ENCODE measurements at places on chromosomes 5 and 9.

DNA sequence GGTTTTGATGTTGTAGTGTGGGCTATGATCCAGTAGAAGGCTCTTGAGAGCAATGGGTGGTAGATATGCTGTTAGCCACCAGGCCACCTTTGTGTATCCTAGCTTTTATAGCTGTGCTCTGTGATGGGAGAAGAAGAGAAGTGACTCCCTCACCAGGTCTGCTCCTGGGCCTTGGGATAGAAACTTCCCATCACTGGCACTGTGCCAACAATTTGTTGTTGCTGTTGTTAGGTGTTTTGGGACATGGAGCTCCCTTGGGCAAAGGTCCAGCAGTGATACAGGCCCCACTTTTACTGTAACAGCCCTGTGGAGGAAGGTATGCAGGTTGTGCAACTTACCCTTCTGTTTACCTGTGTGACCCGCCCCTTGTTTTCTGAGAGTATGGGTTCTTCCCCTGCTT is 570.9 kb upstream of the GRIN3A start:
- no peak for DNase-seq

DNA sequence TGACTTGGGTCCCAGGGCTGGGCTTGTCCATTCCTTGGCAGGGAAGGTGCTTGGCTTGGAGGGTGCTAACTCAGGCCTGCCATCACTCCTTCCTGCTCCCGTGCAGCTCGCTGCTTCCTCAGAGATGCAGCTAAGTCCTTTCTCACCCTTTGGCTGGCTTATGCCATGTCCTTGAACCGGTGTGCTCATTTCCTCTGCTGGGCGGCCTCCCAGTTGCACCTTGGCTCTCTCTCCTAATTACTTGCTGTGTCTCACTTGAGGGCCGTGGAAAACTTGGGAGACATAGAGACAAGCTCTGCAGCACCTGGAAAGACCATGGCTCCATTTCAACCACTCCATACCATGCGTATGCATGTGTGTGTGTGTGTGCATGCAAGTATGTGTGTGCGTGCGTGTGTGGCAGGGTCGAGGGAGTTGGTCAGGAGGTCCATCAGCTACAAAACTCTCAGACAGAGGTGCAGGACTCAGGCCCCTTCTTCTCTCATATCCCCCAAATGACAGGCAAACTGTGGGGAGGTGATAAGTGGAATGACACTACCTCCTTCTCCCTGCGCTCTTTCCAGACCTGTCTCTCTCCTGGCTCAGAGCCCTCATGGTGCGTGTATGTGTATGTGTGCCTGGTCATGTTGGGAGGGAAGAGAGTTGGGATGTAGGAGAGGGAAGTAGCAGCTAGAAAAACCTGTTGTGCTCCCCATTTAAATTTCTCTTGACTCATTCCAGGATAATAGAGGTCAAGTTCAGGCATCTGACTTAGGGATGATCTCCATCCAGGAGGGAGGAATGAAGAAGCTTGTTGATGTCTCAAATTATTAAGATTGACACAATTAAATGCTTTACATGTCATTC is 17.6 kb upstream of the MTMR12 start:
- DNase-seq, result no peak

DNA sequence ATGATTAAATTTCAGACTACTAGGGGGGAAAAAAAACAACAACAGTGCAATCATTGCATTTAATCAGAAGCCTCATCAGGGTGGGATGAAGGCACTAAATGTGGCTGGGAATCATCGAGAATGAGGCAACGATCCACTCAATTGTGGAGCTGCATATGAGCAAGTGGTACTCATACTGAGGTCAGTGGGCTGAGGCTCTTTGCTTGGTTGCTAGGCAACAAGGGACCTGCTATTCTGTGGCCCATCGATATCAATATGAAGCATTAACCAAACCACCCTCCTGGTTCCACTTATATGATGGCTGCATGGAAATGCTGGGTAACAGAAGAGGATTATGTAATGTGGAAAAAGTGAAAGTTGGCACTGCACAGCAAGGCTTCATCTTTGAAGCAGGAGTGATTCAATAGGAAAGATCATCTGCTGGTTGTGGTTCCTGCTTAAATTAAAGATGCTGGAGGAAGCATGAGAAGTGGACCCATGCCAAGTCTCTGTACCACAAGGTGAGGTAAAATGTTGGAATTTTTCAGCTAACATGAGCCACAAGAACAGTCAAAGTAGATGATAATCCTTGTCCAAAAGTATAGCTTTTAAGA is 159.8 kb upstream of the HMHB1 start:
- no peak for DNase-seq

- no peak for DNase-seq
Observed at GRCh38 chr5:78591138-78591612, 57.4 kb downstream of the LHFPL2 start.

GRCh38 chr5:144487761-144488160 is 317.1 kb downstream of the KCTD16 start:
- DNase-seq, result no peak

DNA sequence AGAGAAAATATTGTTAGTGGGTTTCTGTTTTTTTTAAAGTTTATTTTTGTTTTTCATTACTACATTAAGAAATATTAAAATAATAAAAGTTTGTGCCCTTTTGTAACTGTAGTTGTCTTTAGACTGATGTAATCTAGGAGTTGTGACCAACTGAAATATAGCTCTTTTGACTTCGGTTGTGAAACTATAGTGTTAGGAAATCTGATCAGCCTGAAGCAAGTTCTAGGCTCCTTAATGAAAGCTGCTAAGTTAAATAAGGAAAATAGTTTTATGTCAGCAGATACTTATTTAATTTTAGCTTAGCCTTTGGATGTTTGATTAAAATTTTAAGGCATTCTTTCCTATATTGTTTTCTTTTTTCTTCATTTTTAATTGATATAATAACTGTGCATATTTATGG is 14.2 kb downstream of the AP3S1 start:
- no peak for DNase-seq

GRCh38 chr5:115859378-115859777 is 17.6 kb downstream of the AP3S1 start:
- DNase-seq, result no peak

GRCh38 chr5:129608350-129608749 is 139.5 kb upstream of the MINAR2 start:
- no peak for DNase-seq

DNA sequence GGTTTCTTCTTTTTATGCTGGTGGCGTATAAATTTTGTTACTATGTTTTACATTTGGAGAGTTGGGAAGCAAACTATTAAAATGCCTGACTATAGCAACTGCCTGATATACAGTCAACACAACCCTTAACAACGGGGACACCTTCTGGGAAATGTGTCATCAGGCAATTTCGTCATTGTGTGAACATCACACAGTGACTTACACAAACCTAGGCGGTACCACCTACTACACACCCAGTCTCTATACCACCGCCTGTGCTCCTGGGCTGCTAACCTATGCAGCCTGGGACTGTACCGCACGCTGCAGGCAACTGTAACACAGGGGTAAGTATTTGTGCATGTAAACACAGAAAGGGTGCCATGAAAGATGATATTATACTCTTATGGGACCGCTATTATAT is 1.3 kb upstream of the CDHR2 start:
- DNase-seq, result no peak

DNA sequence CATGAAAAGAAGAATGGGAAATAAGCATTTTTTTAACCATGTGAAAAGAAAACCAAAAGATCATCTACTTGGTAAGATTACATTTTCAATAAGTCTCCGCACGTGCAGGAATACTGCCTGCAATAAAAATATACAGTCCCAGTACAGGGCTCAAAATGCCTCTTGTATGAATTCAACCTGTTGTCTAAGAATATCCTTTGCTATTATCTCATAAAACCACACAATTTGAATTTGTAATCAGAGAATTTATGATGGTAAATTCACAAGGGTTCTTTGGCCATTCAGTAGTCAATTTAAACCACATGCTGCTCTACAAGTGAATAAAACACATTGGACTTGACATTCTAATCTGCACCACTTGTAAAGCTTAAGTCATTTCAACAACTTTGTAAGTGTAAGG is 46.6 kb downstream of the ST8SIA4 start:
- DNase-seq, result peak; percentile 54

GRCh38 chr9:23552876-23553601 is 273.0 kb downstream of the ELAVL2 start:
- no peak for DNase-seq

- no peak for DNase-seq
Observed at GRCh38 chr5:91106842-91107511, 276.1 kb downstream of the ARRDC3 start.

DNA sequence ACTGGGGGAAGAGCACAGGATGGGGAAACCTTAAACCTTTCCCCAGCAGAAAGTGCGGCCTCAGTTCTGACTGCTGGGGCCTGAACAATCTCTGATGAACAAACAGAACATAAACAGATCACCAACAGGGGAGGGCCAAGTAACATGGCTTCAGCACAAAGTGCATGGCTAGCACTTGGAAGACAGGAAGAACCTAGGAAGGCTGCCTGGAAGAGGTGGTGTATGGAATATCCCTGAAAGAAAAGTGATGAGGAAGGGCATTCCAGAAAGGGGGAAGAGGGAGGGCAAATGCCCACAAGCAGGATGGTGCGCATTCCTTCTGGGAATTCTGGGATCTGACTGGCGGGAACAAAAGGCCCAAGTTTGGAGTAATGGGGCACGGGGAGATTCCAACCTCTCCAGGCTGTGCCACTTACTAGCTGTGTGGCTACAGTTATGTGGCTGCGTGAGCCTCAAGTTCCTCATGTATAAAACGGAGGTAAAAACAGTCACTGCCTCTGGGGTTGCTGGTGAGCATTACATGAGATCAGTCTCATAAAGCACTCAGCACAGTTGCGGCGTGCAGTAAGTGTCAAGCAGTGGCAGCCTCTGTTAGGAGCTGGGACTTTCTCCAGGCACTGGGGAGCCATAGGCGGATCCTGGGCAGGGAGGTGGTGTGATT is 1.6 kb downstream of the PDGFRB start:
- DNase-seq, result peak; percentile 51

DNA sequence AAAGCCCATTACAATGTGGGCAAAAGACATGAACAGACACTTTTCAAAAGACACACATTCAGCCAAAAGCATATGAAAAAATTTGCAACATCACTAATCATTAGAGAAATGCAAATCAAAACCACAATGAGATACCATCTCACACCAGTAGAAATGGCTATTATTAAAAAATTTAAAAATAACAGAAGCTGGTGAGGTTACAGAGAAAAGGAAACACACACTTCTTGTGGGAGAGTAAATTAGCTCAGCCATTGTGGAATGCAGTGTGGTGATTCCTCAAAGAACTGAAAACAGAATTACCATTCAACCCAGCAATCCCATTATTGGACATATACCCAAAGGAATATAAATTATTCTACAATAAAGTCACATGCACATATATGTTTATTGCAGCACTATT is 585.2 kb upstream of the TUSC1 start:
- no peak for DNase-seq

GRCh38 chr5:115627295-115627865 is 1.5 kb upstream of the TMED7 start:
- DNase-seq, result no peak

- DNase-seq, result no peak
Observed at GRCh38 chr9:120997502-120997901, 52.6 kb downstream of the C5 start.

GRCh38 chr5:61926911-61927310 is 379.1 kb upstream of the KIF2A start:
- no peak for DNase-seq

- no peak for DNase-seq
Observed at GRCh38 chr5:111582451-111582850, 70.1 kb upstream of the STARD4 start.

DNA sequence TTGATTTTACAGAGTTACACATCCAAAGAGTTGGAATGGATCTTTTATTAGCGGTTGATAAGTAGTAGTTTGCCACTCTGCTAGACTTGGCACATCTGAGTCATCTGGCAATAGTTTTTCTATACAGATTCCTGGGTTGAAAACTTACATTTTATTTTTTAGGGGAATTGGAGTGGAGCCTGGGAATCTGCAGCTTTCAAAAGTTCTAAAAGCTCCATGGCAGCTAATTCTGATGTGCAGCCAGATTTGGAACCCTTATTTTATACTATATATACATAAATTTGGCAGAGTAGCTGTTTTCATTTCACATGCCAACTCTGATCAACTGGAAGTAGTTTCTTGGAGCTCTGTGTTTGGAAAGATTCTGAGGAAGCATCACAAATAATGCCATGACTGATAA is 715.5 kb downstream of the TLR4 start:
- no peak for DNase-seq

- no peak for DNase-seq
Observed at GRCh38 chr5:14458414-14458813, 123.2 kb upstream of the OTULINL start.

DNA sequence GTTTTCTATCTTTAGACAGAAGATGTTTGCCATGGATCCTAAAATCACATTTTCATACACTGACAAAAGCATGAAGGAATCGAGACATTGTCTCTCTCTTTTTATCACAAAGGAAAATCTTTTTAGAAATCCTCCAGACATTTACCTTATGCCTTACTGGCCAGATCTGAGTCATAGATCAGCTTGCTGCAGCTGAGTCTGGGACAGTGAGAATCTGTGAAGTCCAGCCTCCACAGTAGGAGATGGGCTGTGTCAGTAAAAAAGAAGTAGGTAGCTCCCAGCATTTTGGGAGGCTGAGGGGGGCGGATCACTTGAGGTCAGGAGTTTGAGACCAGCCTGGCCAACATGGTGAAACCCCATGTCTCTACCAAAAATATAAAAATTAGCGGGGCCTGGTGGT is 333.4 kb upstream of the ZNF462 start:
- DNase-seq, result no peak

GRCh38 chr9:107323836-107324585 is 40.9 kb downstream of the RAD23B start:
- DNase-seq, result no peak

- no peak for DNase-seq
Observed at GRCh38 chr5:109905906-109906305, 216.2 kb downstream of the MAN2A1 start.

DNA sequence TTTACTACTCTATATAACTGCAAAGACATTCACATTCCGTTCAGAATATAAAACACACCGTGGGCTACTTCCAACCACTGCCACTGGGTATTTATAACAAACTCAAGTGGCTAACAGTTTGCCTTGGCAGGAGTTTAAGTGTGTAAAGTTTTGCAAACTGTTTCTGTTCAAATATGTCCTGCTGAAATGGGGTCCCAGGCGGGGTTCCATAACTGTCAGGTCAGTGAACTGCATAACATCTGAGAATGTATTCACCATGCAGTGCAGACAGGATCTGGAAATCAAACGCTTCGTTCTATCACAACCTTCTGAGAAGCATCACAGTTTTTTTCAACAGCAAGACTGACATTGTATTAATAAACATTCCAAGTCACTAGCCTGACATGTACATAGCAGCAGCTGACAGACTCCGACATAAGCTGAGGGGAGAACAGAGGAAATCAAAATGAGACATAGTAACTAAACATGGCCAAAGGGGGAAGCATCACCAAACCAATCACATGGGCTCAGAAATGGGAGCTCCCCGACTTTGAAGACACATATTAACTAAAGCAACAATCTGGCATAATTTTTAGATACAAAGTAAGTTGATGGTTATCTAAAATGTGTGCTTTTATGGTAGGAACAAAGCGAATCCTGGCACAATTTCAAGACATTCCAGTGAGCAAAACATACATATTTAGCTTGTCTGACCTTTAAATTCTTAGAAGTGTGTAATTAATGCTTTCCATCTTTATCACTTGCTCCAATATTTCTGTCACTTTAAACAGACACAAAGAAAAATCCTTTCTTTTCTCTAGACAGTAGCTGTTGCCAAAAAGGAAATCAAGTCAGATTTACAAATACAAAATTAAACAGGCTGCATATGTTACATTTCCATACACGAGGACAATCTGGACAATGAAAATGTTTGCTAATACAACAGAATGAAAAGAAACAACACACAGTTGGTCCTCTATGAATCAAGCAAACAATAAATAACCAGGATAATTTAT is 156.8 kb downstream of the MAPKAP1 start:
- no peak for DNase-seq
